ENCODE measurements at places on chromosomes 1 and 21.

DNA sequence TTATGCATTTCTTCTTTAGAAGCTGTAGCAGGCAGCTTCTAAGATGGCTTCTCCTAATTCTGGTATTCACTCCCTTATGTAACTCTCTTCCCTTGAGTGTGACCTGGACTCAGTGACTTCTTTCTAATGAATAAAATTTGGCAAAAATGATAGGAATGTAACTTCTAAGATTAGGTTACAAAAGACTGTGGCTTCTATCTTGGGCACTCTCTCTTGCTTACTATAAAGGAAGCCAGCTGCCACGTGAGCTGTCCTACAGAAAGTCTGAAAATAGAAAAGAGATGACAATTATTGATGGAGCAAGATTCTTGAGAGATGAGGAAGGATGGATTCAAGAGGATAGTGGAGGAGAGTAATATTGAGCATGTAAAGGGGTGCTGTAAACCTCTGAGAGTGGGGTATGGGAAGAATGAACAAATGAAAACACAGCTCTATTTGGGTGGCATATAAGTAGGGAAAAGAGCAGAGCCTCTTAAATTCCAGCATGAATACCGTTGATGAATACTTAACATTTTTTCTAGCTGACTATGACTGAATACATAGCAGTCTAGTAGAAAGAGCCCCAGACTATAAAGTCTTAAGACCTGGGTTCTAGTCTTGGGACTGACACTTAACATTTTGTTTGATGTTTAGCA lies 5.5 kb downstream of the TSEN15 start:
- peak; percentile 94 for DNase-seq

DNA sequence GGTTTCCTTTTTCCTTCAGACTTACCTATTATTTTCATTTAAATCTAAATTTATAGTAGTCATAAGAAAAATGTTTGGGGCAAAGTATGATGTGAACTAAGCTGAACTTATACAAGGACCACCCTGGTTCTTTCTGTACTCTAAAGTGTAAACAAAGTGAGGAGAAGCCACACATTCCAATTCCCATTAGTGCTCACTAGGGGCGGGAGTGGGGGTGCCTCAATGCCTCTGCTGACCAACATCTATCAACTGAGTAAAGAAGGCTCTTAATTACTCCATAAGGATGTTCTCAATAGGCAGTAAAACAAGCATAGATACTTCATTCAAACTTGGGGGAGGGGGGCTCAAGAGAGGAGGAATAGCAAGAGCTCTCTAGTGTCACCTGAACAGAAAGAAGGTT lies 151.7 kb downstream of the CDC42BPA start:
- DNase-seq = peak; percentile 9

DNA sequence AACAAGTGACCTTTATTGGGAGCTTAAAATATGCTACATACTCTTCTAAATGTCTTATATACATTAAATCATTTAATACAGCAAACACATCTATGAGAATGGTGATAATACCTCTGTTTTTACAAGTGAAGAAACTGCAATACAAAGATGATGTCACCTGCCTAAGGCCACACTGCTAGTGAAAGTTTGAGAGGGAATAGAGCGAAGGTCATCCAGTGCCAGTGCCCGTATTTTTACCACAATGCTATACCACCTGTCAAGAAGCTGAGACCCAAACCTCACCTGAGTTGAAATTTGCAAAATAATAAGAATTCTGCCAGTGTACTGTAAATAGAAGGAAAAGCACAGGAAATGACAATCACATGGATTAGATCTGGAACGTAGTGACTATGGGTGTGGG lies 200.4 kb upstream of the TMPRSS15 start:
- no peak for DNase-seq

GRCh38 chr1:151402764-151403163 lies 3.4 kb downstream of the PSMB4 start:
- no peak for DNase-seq

DNA sequence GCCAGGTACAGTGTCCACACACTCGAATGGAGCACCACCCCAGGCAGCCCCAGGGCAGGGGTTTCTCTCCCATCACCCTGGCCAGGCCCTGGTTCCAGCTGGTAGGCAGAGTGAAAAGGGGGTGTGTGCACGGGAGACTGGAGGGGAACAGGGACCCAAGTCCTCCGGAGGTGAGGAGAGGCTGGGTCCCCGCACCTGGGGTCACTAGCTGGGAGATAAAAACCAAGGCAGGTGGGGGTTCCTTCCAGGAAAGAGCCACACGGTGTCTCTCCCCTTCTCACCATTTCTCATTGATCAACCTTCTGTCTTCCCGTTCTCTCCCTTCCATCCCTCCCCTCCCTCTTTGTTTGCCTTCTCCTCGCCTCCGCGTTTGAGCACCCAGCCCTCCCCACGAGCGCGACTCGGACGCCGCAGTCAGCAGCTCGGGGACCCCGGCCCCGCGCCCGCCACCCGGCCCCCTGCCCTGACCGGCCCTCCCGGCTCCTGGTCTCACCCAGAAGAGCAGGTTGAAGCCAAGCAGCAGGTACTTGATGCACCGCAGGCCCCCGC lies 358 bp downstream of the TSPAN2 start:
- no peak for DNase-seq

GRCh38 chr21:43716376-43717165 lies 2.4 kb upstream of the PDXK start:
- peak; percentile 70 for DNase-seq

DNA sequence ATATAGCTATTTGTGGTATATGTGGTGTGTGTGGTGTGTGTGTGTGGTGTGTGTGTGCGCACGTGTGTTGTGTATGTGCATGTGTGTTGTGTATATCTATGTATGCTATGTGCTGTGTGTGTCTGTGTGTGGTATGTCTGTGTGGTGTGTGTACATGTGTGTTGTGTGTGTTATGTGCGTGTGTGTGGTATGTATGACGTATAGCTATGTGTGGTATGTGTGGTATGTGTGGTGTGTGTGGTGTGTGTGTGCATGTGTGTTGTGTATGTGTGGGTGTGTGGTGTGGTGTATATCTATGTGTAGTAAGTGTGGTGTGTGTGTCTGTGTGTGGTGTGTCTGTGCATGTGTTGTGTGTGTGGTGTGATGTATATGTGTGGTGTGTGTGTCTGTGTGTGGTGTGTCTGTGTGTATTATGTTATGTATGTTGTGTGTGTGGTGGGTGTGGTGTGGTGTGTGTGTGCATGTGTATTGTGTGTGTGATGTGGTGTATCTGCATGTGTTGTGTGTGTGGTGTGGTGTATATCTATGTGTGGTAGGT lies 59.8 kb downstream of the EDN2 start:
- DNase-seq = no peak

GRCh38 chr1:114585231-114585630 lies 3.8 kb upstream of the BCAS2 start:
- DNase-seq = peak; percentile 76

- DNase-seq = peak; percentile 37
Observed at GRCh38 chr1:117499071-117499470, 106.8 kb upstream of the TENT5C start.

DNA sequence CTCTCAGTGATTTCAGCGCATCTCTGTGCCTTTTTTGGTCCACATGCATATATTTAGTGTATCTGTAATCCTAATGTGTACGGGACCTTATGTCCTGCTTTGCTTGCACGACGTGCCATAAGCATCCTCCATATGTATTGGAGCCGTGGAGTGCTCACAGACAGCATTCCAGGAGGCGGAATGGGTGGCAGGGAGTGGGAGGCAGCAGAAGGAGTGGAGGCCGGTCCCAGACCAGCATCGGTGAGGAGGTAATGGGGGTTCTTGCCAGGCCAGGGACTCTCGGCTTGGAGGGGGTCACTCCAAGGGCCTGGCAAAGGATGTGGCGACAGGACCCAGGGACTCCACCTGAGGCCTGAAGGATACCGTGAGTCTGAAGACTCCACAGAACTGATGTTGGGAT lies 185.0 kb downstream of the CAMTA1 start:
- no peak for DNase-seq

GRCh38 chr1:167837326-167837725 lies 76.6 kb downstream of the ADCY10 start:
- DNase-seq = no peak

DNA sequence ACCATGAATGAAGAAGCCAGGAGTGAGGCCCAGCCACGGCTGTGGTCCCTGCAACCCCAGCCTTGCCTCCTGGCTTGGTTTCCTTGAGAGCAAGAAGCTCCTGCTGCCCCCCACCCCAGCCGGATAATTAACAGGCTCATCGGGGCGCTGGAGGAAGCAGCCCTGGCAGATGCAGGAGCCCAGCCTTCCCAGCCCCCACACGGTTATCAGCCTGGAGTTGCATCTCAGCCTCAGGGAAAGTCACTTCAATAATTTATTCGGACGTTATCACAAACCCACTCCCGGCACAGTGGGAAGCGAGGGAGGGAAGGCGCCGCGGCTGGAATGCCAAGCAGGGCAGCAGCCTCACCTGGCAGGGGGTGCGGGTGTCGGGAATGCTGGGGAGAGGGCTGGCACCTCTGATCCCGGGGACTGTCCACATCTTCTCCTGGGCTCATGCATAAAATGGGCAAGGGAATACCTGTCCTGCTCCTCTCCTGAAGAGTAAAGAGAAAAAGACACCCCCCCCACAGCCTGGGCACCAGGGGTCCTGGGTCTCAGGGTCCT lies 43.3 kb upstream of the LRP8 start:
- no peak for DNase-seq

All from EH (cell line).